ENCODE measurements at places on chromosomes 3 and 15.

- no peak for DNase-seq
Observed at GRCh38 chr3:128991355-128991895, 2.5 kb downstream of the CFAP92 start.

GRCh38 chr3:72887705-72888545, at the start of gene GXYLT2:
Gene GXYLT2 (plus strand): TSS chr3:72888046. CDS start chr3:72888234, 188 bp downstream.
- no peak for DNase-seq

DNA sequence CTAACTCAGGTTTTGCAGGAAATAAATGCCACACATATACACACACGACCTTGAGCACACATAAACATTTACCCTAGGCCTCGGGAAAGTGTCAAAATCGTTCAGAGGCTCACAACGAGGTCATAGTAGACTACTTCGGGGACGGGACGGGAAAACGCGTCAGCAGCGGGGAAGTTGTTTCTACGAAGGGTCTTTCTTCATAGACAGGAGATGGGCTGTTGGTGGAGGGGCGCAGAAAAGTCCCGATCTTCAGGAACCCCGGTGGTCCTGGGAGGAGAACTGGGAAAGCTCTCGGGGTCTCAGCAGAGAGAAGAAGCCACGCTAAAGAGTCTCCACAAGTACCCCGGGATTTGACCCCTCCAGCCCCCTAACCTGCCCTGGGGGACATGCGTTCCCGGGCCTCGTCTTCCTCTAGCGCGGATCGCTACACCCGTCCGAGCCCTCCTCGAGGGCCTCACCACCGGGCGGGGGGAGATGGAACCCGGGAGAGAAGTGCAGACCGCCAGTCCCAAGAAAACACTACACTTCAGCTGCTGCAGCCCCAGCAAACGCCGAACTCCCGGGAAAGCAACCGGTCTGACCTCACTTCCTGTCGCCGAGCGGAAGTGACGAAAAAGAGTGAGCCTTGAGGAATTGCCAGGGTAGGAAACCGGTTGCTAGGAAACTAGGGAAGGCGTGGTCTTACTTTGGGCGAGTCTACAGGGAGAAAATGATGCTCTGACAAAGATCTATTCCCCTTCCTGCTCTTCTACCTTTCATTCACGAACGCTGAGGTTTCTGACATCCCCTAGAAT, at the start of gene PIK3R4:
TSS of gene PIK3R4 (minus strand) at position 584 of the 794 bp plus-strand sequence. CDS start 1,611 bp downstream, outside the sequence.
- peak; percentile 82 for DNase-seq

GRCh38 chr3:196087906-196088305, 6.0 kb upstream of the TFRC start:
- DNase-seq, result no peak

DNA sequence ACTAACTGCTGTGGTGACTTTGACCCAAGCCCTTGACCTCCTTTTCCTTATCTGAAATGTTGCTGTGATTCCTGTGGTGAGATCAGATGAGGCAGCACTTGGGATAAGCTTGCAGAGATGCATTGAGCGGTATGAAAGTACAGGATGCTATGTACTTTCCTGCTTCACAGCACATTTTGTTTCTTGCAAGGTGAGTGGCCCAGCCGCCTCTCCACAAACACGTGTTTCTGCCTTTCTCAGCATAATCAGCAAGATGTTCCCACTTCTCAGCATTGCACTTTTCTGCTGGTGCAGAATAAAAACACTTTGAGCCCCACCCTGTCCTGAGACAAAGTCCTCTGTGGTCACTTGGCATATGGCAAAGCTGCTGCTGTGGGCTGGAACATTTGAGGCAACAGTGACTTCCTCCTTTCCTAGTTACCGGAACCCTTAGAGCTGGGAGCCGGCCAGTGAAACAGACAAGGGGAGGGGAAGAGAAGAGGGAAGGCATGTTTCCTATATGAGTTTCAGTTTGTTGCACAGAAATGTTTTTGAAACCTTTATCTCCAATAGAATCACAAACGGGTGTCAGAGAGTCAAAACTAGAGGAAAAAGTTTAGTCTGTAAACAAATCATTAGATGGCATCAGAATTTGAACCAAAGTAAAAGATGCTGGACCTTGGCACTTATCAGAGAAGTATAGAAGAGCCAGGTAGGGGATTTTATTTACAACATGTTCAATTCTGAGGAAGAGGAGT, 5.0 kb downstream of the NUDT16 start:
- DNase-seq, result no peak

GRCh38 chr15:80898040-80898439, 91.6 kb downstream of the MESD start:
- no peak for DNase-seq

- no peak for DNase-seq
Observed at GRCh38 chr3:126464494-126464893, 11.2 kb downstream of the ZXDC start.

- no peak for DNase-seq
Observed at GRCh38 chr15:60265057-60265456, 132.7 kb downstream of the ANXA2 start.

DNA sequence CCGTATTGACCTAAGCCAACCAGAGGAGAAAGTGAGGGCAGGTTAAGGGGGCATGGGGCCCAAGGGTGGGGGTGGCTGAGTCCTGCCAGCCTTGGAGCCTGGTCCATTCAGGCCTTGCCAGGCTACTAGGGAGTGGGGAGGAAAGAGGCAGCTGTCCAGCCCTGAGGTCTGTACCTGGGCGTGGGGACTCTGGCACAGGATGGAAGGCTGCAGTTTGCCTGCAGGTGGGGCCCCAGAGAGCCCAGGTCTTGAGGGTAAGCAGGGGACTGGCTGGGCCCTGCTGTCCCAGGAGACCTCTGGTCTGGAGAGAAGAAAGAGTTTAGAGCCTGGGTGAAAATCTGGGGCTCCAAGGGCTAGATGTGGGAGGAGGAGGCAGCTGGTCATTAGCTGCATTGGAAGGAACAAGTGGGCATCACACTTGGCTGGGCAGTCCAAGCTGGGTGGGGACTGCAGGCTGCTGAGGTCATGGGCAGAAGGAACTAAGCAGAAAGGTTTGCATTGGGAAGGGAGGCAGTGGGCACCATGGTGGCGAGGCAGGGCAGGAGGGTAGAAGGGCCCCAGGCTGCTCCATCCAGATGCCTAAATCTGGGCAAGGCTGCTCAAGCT, 108.4 kb downstream of the OXNAD1 start:
- DNase-seq, result no peak

DNA sequence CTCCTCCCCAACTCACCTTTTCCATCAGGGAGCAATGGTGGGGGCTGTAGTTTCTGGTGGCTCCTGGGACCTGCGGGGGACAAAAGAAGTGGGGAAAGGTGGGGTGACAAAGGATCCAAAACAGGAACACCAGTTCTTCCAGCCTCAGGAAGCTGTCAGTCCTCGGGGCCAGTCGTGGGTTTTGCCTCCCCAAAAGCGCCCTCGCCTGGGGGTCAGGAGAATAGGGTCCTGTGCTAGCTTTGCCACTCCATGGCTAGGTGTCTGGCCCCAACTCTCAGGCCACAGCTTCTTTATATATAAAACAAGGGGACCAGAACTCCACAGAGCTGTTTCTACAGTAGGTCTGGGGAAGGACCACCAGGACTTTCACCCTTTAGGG, 4.0 kb downstream of the CCDC9B start:
- no peak for DNase-seq

- no peak for DNase-seq
Observed at GRCh38 chr3:187516446-187517185, 148.4 kb downstream of the RTP4 start.

- DNase-seq, result no peak
Observed at GRCh38 chr3:19911452-19911851, 22.6 kb downstream of the EFHB start.

DNA sequence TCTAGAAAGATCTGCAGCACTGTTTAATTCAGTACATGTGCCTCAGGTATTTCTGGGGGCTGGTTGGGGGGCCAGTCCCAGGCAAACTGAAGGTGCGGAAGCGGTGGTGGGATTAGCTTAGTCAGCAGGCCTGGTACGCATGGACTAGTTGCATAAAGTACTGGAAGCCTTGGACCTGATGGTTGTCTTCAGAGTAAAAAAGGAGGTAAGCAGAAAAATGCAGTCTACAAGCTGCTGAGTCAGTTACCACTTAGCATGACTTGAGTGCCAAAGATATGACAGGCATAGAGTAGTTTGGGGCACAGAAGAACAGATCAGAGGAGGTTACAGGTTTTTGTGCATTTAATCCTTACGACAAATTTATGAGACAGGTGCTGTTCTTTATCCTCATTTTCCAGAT, 19.9 kb upstream of the GOLGA8J start:
- no peak for DNase-seq

GRCh38 chr3:114622001-114622400, 328.2 kb downstream of the TIGIT start:
- DNase-seq, result no peak

- DNase-seq, result no peak
Observed at GRCh38 chr15:74129586-74130154, 716 bp upstream of the ISLR2 start.

DNA sequence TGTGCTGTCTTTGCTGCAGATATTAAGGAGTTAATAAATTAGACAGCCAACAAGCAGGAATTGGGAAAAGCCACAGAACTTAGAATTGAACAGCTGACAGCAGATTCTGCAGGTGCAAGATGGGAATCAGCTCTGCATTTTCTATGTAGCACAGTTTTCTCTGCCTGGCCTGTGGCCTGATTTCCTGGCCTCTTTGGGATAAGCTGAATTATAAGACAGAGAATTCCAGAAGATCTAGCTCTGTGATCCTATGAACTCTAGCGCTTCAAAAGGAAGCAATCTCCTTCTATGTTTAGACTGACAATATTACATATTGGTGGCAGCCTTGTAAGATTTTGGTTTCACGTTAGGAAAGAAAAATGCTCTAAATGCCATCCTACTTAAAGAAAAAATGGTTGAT, 24.0 kb upstream of the SOX2 start:
- DNase-seq, result no peak

DNA sequence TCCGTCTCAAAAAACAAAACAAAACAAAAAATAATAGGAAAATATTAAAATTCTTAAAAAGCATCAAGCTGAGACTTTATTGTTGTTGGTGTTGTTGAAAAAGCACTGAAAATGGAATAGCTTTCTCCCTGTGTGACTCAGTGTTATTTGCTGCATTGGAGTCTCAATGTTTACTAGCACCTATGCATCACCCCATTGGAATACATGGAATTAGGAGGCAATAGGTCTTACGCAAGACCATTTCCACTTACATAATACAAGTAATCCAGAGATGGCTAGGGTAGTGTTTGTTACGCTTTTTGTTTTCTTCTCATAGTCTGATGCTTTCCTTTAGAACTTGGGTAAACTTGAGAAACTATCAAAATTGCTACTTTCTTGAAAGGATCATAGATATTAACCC, 15.2 kb downstream of the GXYLT2 start:
- no peak for DNase-seq

- DNase-seq, result no peak
Observed at GRCh38 chr3:106860182-106860581, 517.1 kb upstream of the CCDC54 start.

- no peak for DNase-seq
Observed at GRCh38 chr3:56308471-56308870, 159.8 kb downstream of the ERC2 start.

DNA sequence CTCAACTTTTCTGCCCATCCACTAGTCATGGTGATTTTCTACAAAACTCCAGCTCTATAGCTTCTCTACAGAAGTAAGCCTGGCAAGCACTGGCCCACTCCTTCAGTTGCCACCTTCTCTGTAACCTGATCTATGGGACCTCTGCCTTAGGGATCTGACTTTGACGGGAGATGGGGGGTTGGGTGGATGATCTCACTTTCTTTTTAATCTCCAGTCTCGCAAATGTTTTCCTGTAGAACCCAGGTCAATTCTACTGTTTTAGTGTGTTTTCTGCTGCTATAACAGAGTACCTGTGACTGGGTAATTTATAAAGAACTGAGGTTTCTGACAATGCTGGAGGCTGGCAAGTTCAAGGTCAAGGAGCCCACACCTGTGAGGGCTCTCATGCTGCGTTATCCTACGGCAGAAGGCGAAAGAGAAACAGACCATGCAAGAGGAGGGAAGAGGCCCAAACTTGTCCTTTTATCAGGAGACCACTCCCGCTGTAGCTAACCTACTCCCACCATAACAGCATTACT, 189.9 kb upstream of the THRB start:
- no peak for DNase-seq

- no peak for DNase-seq
Observed at GRCh38 chr3:117586161-117586560, 876.6 kb downstream of the TUSC7 start.

GRCh38 chr15:47570881-47571640, 146.2 kb upstream of the SEMA6D start:
- no peak for DNase-seq

GRCh38 chr15:27787931-27788330, 311.2 kb downstream of the OCA2 start:
- DNase-seq, result no peak

GRCh38 chr3:194277104-194277785, 73.9 kb downstream of the CPN2 start:
- DNase-seq, result no peak

DNA sequence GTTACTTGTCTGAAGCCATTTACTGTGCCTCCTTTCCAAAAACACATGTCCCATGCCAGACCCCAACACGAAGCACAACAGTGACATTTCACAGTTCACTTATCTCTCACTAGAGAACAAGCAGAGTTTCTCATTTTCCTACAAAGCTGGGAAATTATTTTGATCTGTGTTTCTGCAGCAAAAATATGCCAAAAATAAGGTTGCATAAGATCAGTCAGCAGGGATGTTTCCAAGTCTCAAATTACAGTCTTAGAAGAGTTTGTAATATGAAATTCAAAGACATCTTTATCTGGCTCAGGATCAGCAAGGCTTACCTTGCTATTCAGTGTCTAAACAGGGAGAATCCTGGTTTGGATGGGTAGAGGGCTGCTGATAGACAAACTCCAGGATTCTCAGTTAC, 75.5 kb downstream of the GJD2 start:
- DNase-seq, result no peak

DNA sequence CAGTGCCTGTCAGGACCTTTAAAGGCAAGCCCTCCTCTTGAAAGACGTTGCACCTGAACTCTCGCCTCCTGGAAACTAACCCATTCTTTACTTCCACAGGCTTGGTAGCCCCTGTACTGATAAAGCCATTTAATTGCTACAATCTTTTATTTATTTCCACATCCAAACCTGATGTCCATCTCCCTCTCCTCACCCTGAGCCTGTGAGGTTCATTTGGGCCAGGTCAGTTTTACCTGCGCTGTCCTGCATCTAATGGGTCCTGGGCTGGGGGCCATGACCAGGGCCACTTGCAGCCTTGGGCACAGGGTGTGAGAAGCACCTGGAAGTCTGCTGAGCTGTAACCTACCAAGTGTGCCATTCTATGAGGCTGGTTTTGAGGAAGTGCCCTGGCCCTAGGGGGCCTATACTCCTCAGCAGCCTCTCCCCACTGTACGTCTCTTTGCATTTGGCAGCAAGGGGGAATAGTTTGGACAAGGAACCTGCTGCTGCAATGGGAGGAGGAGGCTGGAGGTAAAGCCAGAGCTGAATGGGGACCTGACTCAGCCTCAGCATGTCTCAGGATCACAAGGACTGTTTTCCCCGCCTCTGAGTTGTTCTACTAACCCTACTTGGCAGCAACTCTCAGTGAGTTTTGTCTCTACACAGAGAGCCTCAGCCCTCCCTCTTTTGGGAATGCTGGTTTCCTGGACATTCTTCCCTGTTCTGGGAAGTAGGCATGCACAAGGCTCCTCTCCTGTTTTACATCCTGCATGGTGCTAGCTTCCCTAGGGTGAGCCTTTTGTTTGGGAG, 53.8 kb downstream of the WDR76 start:
- no peak for DNase-seq
